ENCODE measurements at places on chromosomes 6 and 20.

DNA sequence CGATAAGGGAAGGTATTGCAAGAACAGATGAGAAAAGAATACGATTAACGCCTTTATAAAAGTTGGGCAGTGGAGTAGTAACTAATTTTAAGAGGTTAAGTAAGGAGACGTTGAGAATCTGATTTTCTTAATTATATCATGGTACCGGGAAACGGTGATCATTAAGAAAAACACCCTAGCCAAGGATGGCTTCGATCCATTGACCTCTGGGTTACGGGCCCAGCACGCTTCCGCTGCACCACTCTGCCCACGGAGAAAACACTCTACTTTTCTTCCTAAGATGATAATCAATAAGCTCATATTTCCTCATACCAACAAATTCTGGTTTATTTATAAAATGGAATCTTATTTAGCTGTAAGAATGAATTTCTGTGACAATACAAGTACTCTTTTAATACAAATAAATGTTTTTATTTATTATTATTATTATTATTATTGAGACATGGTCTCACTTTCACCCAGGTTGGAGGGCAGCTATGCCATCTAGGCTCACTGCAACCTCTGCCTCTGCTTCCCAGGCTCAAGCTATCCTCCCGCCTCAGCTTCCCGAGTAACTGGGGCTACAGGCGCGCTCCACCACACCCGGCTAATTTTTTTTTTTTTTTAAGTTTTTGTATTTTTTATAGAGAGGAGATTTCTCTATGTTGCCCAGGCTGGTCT, 8.3 kb downstream of the POM121L2 start:
- no peak for DNase-seq

GRCh38 chr6:127554435-127555006, 22.5 kb upstream of the C6orf58 start:
- DNase-seq = peak; percentile 41

GRCh38 chr20:17421493-17421892, 109.7 kb downstream of the BFSP1 start:
- DNase-seq = peak; percentile 36

DNA sequence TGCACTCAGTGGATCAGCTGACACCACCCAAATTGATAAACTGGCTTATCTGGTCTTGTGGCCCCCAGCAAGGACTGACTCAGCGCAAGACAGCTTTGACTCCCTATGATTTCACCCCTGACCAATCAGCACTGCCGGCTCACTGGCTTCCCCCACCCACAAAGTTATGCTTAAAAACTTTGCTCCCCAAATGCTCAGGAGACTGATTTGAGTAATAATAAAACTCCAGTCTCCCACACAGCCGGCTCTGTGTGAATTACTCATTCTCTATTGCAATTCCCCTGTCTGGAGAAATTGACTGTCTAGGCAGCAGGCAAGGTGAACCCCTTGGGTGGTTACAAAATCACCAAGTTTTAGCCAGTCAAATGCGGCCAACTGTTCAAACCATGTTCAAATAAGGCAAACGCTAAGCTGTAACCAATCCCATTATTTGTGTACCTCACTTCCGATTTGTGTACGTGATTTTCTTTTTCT, 32.5 kb downstream of the SLC22A2 start:
- peak; percentile 76 for DNase-seq

DNA sequence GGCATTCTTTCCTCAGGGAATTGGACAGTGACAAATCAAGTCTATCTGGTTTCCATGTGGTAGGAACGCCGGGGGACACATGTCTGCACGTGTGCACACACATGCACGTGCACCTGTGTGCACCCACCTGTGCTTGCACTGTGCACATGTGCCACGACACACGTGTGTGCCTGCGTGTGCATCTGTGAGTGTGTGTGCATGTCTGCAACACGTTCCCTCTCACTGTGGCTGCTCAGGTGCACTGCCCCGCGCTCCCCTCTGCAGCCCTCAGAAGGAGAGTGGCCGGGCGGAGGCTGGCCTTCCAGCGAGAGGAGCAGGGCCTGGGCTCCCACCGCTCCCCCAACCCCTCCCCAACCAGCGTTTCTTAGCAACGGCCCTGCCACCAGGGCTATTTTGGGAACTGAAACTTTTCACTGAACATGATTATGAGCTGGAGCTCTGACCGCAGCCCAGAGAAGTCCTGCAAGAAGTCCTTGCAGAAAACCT, 147.8 kb downstream of the PHACTR3 start:
- DNase-seq = no peak

DNA sequence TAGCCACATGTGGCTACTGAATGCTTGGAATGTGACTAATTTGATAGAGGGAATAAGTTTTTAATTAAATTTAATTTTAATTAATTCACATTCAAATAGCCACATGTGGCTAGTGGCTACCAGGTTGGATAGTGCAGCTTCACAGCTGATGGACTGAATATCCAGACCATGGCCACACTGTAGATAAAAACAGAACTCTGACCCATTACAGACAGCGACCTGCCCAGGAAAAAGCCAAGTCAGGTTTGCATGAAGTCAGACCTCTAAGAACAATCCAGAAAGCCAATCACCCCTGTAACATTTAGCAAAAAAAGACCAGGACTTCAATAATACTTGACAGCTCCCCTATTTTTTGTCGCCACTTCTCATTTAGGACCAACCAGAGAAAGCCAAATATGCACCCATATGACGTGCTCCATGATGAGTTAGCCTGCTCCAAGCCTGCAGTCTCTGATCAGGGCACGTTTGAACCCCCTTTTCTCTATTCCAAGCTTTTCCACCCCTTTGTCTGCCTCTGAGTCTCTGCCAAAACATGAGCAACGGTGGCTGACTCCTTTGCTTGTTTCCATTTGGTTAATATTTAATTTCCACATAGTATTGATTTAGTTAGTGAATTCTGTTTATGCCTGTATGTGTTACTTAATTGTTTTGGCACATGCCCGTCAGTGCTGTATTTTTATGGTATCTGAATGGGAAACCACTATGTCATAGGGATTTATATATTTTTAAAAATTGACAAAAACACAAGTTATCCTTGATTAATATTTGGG, 636.3 kb downstream of the UTRN start:
- DNase-seq = no peak

- DNase-seq = no peak
These were observed 54.2 kb downstream of the HIVEP1 start for GRCh38 chr6:12066297-12066696.

GRCh38 chr6:53464927-53465460, 79.9 kb downstream of the GCLC start:
- DNase-seq = peak; percentile 99

DNA sequence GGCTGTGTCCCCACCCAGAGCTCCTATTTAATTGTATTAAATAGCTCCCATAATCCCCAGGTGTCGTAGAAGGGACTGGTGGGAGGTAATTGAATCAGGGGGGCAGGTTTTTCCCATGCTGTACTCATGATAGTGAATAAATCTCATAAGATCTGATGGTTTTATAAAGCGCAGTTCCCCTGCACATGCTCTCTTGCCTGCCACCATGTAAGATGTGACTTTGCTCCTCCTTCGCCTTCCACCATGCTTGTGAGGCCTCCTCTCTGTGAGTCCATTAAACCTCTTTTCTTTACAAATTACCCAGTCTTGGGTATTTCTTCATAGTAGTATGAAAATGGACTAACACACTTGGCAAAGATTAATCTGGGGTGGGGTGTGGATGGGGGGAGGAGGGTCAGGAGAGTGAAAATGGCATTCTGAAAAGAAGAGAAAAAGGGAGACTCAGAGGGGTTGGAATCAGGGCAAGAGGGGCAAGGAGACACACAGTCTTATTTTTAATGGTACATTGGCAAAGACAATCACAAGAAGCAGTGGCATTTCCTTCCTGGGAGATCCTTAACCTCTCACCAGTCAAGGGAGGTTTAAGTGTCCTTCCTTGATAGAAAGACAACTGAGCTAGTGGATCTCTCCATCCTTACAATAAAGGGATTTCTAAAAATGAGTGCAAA, 37.5 kb upstream of the NOX3 start:
- no peak for DNase-seq

DNA sequence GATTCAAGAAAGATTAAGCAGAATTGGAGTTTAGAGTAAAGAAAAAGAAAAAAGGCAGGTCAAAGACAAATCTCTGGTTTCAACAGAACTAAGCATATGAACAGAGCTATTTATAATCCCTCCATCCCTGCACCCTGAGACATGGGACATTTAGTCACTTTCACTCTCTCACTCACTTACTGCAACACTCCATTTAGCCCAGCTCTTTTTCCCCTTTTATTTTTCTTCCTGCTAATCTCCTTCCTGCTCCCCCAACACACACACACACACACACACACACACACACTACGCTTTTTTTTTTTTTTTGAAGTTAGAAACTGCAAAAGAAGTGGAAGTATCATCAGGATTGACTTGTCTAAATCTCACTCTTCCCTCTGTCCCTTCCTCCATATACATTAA, 45.1 kb upstream of the TBC1D7 start:
- DNase-seq = no peak

- DNase-seq = no peak
These were observed 70.9 kb downstream of the SNX5 start for GRCh38 chr20:17897566-17898307.

DNA sequence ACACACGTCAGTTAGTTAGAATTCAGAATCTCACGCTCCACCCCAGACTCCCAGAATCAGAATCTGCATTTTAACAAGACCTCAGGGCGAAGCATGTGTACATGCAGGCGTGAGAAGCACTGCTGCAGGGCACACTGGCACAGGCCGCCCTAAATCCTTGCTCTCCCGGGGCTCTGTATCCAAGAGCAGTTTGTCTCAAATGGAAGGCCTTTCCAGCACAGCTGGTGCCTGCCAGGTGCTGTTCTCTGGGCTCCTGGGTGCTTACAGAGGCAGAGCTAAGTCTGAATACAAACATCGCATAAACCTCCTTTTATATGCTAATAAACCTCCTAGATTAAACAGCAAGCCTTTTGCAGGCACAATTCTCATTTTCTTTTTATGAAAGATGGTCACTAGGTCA, 119.1 kb upstream of the CD93 start:
- DNase-seq = no peak
